ENCODE measurements at places on chromosomes 4 and X.

DNA sequence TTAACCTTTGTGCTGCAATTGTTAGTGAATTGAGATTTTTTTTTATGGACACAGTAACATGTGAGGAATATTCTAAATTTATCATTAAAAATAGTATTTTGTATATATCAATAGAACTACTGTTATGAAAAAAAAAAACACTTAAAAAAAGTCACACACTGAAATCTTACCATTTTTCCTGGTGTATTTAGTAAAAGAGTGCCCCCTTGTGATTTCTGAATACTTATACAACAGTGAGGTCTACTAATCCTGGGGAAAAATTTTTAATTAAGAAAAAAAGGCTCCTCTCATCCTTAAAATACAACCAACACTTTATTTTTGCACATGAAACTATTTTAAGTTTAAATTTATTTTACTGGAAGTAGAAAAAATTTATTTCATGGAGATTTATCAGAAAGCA is 56.4 kb upstream of the SPOCK3 start:
- DNase-seq: no peak

GRCh38 chrX:147803948-147804347 is 107.8 kb upstream of the FMR1 start:
- DNase-seq: no peak

DNA sequence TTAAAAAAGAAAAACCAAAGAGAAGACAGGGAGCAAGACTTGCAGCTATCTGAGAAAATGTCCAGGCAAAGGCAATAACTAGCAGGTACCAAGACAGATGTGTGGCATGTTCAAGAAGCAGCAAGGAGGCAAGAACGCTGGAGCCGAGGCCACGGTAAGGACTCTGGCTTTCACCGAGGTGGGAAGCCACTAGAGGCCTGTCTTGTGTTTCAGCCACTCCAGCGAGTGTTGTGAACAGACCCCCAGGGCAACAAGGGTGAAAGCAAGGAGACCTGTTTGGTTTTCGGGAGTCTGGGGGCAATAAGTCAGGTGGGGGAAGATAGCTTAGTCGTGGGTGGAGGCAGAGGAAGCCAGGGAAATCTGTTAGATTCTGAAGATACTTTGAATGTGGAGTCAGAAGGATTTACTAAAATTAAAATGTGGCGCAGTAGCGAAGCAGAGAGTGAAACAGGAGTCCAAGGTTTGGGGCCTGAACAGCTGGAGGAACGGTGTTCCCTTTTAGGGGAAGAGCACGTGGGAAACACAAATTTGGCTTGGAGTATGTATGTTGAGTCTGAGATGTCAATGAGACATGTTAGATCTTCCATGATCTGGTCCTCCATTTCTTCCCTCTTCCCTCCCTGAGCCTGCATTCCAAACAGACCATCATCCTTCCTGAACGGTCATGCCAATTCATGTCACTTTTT is 3.1 kb downstream of the WDR1 start:
- no peak for DNase-seq

GRCh38 chrX:19761554-19762295 is 125.7 kb downstream of the SH3KBP1 start:
- no peak for DNase-seq

DNA sequence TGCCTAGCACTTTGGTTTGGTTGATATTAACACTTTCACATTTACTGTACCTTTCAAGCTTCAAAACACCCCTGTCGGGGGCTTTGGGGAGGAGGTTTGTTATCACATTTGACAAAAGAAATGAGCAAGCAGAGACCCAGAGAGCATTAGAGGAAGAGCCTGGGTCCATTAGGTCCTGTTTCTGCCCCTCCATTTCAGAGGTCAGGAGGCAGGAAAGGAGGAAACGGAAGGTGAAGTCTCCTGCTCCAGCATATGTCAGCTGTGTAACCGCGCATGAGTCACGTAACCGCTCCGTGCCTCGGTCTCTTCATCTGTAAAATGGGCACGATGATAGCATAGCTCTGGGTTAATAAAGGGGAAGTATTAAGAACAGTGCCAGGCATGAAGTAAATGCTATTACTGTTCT is 201.9 kb upstream of the BCOR start:
- no peak for DNase-seq

GRCh38 chr4:101290654-101291053 is 56.7 kb downstream of the PPP3CA start:
- DNase-seq: no peak

DNA sequence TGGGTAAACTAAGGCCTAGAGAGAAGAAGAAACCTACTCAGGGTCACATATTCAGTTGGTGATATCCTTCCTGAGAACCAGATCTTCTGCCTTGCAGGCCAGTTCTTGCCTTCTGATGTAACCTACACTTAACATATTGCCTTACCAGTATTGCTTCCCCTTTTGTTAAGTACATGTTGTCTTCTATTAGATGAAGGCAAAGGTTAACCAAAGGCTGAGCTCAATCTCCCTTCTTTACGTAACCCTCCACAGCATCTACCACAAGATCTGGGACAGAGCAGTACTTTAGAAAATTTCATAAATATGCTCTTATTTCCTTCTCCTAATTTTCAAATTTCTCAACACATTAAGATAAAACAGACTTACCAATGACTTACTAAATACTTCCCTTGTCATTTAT is 474.4 kb downstream of the SH2D1A start:
- no peak for DNase-seq

DNA sequence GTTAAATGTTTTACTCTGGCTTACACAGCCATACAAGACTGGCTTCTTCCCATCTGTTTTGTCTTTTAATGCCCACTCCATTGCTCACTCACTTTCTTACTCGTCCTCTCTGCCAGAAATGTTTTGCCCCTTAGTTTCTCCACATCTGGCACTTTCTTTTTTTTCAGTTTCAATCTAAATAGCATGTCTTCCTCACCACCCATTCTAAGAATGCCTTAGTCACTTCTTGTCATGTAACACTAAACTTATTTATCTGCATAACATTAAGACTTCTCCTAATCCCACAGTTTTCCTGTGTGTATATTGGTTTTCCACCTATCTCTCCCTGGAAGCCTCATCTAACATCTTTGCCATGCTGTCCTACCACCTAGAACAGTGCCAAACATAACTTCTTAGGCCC is 119.3 kb downstream of the ADAMTS3 start:
- no peak for DNase-seq

GRCh38 chr4:38976308-38976707 is 55.9 kb downstream of the TMEM156 start:
- no peak for DNase-seq

DNA sequence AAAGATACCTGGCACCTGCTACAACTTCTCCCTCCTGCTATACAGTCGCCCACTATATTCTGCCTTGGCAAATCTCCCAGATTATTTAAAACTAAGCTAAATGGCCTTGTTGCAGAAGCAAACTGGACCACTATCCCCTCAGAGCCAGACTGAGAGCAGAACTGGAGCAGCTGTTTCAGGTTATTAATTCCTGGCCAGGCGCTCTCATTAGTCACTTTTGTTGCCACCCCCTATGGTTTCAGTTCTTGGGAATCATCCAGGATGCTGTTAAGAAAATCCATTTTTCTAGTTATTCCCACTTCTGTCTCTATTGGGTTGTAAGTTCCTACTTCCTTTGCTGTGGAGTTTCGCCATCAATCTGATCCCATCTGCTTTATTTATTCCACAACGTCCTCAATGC is 30.1 kb downstream of the ADGRA3 start:
- DNase-seq: no peak

- no peak for DNase-seq
These were observed 97.6 kb downstream of the SLC34A2 start for GRCh38 chr4:25753239-25753638.

DNA sequence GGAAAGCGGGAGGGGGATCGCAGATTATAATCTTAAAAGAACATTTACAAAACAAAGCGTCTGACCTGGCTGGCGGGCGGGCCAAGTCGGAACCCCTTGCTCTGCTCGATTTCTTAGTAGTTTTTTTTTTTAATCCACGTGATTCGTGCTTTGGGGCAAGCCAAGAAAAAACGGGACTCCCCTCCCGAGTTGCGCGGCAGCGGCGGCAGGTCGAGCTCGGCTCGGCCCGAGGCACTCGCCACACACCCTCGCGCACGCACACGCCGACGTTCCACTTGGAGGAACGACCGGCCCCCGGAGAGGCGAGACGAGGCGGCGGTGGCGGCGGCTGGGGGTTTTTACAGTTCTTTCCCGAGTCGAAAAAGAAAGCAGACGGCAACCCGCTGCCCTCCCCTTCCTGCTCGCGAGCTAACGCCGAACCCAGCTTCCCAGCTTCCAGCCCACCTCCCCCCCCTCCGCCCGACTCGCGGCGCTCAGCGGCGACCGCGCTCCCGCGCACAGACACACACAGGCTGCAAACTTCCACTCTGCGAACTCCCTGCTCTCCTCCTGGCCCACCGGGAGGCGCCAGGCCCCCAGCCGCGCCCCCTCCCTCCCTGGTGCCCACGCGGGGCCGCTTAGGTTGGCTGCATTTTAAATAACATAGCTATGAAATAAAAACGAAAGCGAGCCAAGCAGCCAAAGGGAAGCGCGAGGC is 1.2 kb downstream of the BCOR start:
- no peak for DNase-seq

DNA sequence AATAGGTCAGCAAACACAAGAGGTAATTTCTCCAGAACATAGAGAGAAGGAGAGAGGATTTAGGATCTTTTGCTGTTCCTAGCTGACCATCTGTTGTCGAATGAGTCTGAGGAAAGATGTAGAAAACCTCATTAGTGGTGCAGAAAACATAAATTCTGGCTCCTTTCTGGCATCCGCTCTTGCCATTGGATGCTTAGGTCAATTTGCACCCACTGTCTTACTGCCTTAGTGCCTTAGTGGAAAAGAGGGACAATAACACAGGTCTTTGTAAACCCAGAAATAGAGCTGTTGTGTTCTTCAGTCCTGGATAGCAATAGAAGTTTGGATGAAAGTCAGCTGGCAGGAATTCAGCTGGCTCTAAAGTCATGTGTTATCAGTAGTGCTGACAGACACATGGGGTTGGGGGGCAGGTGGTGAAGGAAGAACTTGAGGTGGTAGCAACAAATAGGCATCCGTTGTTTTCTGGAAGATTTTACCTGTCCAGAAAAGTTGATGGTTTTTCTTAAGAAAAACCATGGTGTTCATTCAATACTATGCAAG is 78.2 kb downstream of the GLRA2 start:
- no peak for DNase-seq

DNA sequence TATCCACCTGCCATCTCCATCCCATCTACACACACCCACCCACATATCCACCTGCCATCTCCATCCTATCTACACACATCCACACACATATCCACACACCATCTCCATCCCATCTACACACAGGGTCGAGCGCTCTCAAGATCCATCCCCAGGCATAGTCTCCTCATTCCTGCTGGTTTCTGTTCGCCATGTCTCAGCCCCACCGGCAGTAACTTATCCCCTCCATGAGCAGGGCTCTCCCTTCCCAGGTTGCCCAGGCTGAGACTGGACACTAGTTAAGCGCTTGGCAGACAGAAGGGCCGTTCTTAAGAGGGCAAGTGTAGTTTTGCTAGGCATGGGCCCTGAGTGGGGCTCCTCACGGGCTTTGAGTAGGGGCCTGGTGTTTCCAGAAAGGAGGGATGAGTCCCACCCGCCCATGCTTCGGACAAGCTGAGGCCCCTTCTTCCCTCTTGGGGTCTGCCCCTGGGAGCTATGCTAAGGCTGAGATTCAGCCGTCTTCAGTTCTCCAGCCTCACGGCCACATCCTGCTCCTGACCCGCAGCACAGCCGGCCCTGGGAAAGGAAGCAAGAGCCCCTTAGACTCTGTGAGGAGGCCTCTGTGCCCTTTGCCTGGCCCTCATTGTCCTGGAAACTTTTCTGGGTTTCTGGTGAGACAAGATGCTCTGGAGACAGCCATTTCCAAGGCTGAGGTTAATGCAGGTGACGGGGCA is 20.4 kb downstream of the TMEM271 start:
- DNase-seq: no peak

- no peak for DNase-seq
These were observed 17.1 kb downstream of the GAB1 start for GRCh38 chr4:143353797-143354196.

DNA sequence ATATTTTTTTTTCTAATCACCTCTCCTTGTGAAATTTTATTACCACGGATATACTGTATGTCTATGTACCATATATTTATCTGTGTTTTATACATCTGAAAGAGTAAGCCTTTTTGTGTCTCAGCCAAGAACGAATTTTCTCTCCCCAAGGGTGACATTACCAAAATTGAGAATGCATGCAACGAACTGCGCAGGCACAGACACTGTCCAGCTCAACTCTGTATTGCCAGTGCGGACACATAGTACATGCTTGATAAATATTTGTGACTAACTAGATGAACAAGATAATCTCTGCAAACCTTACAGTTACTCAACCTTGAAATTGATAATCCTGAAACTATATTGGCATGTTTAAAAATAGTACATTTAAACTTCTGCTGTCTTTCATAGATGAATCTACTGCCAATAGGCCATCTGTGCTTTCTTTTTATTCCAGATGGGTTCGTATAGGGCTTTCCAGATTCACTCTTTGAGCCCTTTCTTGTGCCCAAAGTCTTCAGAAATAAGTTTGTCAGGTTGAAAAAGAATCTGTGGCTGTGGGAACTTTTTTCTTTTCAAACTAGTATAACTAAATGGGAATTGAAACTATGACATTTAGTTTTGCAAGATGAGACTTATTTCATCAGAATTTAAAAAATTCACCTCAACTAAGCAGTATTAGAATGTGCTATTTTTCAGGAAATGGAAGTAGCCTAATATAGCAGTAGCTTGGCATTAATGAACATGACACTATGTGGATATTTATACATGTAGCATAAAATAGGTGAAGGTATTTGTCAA is 38.9 kb downstream of the DTHD1 start:
- DNase-seq: no peak

GRCh38 chr4:116088771-116089170 is 975.4 kb upstream of the NDST4 start:
- DNase-seq: no peak

DNA sequence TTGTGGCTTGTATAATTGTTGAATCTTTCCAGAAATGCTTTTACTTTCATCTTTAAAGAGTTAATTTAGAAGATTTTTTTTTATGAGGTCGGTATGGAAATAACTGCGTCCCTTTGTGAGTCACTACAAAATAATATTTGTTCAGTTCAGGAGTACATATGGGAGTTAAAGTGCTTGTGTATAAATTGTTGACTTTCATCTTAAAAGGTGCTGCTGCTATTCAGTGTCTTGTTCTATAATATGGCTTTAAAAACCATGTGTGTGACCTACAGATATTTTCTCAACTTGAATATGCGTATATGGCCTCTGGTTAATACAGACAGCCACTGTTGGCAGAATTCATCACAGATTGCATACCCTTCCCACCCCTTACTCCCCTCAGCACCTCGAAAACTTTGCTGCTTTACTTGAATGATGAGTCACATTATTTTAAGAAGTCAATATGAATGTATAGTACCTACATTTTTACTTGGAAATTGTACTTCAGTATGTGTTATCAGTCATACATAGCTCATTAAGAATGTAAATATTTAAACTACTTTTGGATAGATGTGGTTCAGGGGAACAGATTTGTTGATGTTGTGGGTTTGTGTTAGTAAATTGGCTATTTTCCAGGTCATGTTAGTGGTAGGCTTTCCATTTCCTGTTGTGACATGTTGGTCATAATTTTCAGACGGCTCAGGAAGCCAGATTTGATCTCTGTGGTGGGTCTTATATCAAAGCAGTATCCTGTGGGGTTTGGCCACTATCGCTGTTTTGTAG is 1.5 kb downstream of the CLCN3 start:
- no peak for DNase-seq
